ENCODE measurements at places on chromosomes 1 and 21.
A peak's percentile ranks its signal among the peaks of the same experiment; 100 is the strongest.

DNA sequence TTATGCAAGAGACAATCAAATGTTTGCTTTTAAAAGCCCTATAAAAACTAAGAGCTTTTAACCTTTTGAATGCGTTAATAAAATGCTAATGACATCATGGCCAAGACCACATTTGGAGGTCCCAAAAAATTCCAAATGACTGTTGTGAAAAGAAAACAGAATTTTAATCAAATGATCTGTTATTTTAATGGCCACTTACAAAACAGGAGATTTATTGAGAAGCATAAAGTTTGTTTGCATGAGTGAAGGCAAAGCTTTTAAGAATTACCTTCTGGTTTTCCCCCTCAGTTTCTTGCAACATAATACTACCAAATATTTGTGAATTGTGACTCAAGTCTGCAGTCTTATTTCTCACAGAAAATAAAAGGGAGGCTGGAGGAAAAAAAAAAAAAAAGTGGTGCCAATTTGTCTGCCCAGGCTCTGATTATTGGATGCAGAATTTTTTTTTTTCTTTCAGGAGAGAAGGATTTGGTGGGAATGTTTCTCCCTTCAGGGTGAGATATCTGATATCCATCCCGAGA, 60.7 kb downstream of the GORAB start:
- no peak for DNase-seq

DNA sequence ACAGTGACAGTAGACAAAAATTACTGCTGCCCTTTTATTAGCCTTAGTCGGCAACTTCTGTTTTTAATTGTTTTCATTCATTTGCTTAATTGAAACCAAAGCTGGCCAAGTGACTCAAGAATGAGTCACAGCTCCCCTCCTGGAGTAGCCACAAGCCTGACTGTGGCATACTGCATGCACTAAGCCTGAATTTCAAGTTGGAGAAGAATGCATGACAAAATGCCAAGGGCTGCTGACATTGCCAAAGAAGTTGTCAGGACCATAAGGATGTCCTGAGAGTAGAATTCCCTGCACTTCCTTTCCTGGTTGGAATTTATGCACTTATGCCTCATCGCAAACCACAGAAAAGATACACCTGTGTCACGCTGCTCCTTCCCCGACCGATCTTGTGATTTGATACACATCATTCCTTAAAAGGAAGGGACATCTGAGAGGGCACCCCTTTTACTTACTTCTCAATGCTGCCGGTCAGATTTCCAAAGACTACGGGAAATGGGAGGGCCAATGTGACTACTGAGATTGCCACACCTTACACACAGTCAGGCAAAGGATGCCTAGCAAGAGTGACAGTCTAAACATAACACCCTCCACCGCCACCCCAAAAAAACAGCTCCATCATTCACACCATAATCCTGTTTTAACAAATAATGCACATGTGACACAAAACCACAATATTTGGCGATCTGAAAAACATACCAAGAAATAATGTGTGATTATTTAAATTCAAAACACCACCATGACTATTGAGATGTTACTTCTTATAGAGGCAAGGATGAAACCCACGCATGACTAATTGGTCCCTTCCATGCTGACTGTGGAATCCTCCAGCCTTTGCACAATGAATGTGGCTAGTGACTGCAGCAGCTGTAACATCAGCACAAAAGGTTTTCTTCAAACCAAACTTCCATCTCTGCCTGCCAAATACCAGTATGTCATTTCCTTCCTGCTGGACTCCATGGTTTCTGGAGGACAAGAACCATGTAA, 28.2 kb downstream of the VAV3 start:
- peak; percentile 77 for DNase-seq

DNA sequence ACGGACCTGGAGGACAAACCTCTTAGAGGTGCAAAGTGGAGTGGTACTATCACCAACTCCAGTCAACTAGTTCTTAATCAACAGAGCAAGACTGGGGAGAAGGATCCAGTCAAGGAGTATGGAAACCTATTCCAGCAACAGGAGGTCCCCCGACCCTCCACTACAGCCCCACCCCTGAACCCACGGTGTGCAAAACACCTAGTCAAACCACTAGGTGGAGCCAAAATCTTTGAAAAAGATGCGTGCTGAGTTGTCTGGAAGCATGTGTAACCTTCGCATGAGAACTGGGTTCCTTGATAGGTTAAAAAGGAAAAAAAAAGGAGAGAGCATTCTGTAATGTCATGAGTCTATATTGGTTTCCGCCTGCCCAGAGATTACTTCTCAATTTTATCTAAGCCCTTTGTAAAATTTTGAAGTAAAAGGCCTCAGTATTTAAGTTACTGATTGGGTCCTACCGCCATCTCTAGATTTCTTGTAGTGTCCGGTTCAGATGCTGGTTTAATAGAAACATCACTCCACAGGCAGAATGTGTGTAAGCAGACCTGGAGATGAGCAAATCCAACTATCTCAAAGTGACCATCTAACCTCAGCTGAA, 81.9 kb upstream of the HAO2 start:
- DNase-seq: no peak

DNA sequence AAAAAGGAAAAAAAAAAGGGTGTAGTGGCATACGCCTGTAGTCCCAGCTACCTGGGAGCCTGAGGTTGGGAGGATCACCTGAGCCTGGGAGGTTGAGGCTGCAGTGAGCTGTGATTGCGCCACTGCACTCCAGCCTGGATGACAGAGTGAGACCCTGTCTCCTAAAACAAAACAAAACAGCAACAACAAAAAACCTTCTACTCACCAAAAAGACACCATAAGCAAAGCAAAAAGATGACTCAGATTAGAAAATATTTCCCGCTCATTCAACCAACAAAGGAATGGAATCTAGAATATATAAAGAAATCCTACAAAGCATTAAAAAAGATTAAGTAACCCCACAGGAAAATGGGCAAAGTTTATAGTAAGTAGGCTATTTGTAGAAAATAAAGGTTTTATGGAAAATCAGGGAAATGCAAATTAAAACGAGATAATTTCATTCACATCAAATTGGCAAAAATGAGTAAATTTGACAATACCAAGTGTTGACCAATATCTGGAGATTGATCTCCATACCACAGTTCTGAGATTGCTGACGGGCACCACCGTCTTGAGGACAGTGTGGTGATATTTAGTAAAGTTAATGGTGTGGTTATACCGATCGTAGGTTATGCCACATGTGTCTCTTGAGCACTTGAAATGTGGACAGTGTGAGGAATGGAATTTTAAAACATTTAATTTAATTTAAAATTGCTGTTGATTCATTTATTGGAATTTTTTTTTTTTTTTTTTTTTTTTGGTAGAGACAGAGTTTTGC, 54.0 kb downstream of the PIK3CD start:
- no peak for DNase-seq

GRCh38 chr1:192167911-192168700, 9.8 kb downstream of the RGS18 start:
- no peak for DNase-seq

DNA sequence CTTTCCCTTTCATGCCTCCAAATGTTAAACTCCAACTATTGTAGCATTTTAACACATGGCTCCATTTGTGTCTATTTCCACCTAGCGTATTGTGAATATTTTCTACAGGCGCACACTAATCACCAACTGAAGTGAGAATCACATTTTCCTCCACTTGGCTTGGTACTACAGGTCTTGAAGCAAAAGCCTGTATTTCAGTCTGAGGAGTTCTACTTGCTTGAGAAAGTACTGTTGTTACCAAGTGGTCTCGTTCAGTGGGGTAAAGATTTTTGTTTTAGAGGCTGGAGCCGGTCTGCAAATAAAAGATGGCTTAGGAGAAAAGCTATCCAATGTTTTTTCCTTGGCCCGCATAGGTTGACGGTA, 550 bp upstream of the PTBP2 start:
- no peak for DNase-seq

GRCh38 chr1:116951200-116951935, 41.7 kb downstream of the PTGFRN start:
- no peak for DNase-seq
